ENCODE measurements at places on chromosomes 7 and 10.

GRCh38 chr10:3968727-3969126 is 183.7 kb upstream of the KLF6 start:
- no peak for DNase-seq

DNA sequence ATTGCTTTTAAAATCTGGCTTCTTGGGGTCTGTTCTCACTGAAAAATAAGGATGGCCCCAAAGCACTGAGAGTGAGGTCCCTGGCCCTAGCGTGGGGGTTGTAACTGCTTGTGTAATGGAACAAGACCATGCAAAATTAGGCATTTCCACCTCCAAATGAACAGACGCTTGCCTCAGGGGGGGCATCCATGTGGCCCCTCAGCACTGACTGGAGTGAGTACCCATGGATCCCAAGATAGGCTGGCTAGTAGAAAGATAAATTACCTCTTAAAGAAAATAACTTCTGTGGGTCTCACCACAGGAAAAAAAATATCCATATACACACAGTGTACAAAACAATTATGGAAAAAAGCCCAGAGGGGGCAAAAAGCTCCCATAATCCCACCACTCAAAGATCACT is 15.2 kb upstream of the CPA1 start:
- no peak for DNase-seq

- DNase-seq = no peak
Observed at GRCh38 chr7:77727936-77728701, 31.9 kb downstream of the RSBN1L start.

DNA sequence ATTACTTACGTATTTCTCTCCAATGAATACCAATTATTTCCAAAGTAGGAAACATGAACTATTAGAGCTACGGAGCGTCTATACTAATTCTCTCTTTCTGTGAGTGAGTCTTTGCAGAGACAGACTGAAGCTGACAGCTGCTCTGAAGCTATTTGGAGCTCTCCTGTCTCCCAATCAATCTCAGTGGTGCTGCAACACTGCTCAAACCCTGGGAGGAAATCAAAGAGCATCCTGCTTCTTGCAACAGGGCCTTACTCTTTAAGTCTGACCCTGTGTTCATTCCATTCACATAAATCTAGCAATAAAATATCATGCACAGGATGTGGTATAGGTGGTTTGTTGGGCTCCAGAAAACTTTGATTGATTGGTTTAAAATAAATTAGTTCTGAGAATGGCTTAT is 685.7 kb upstream of the IGFBP3 start:
- no peak for DNase-seq

DNA sequence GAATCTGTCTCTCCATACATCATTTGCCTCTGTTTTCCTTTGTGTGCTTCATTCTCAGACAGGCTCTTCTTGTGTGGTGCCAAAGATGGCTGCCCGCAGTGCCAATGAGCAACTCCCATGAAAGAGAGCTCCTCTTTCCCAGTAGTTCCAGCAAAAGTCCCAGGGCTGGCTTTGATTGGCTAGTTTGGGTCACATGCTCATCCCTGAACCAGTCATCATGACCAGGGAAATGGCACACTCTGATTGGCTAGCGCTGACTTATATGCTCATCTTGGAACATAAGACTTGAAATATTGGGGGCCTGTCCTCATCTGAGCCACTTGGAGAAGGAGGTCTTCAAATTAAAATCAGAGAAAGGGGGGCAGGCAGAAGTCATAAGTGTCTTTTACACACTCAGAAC is 112.7 kb downstream of the CDH23 start:
- DNase-seq = no peak

- DNase-seq = no peak
Observed at GRCh38 chr7:20794676-20795075, 8.0 kb upstream of the SP8 start.

GRCh38 chr10:71539442-71540118 is 142.9 kb downstream of the CDH23 start:
- no peak for DNase-seq

GRCh38 chr10:132427939-132428367 is 31.0 kb downstream of the PWWP2B start:
- DNase-seq = no peak

DNA sequence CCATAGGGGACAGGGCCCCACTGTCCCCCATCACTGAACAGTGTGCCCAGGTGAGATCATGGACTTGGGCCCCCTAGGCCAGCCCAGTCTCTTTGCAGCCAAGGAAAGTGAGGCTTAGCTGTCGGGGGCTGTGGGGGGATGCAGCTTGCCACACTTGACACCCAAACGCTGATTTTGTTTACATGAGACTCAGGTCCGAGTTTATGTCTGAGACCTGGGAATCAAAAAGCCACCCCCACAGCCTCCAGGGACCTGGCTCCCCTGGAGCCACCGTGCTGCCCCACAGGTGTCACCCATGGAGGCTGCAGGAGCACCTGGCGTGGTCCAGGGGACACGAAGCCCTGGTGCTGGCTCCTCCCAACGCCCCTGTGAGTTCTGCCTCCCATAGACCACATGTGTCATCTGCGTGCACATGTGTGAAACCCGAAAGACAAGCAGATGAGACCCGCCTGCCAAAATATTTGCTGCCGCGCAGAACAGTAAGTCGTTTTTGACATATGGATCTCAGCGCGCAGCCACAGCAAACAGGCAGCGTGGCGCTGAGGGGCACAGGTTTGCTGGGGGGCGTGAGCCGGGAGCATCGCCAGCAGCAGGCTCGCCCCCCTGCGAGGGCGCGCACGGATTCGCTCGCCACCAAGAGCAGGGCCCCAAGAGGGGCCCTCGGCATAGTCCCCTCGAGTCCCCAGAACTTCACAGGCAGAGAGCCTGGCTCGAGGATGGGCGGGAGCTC is 112.3 kb downstream of the LHPP start:
- DNase-seq = no peak

- DNase-seq = no peak
Observed at GRCh38 chr7:92621561-92622023, 31.4 kb upstream of the FAM133B start.
